ENCODE measurements at places on chromosomes 2 and 18.

- DNase-seq, result no peak
Measured at GRCh38 chr18:1103537-1103936, 198.9 kb downstream of the ADCYAP1 start.

GRCh38 chr2:225574582-225575138 lies 175.2 kb downstream of the NYAP2 start:
- DNase-seq, result no peak

GRCh38 chr2:96881349-96882195 lies 11.7 kb upstream of the SEMA4C start:
- no peak for DNase-seq

GRCh38 chr2:187157046-187157445 lies 291.0 kb downstream of the CALCRL start:
- DNase-seq, result no peak

GRCh38 chr18:59382383-59382782 lies 23.3 kb upstream of the LMAN1 start:
- DNase-seq, result no peak

DNA sequence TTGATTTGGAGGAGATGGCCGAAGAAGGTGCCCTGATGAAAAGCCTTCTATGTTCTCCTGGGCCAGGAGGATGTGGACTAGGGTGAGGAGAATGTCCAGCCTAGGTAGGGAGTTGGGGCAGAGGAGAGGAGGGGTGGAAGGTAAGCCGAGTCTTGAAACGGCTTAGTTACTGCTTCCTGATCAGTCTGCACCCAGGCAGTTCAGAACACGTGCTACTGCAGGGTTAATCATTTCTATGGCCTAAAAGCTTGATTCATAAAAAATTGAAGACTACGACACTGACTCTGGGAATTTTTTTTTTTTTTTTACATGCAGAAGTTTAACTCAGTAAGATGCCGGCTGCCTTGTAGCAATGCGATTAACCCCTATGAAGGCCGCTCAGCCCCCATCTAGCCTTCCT lies 125.3 kb downstream of the TMEM163 start:
- DNase-seq, result no peak

DNA sequence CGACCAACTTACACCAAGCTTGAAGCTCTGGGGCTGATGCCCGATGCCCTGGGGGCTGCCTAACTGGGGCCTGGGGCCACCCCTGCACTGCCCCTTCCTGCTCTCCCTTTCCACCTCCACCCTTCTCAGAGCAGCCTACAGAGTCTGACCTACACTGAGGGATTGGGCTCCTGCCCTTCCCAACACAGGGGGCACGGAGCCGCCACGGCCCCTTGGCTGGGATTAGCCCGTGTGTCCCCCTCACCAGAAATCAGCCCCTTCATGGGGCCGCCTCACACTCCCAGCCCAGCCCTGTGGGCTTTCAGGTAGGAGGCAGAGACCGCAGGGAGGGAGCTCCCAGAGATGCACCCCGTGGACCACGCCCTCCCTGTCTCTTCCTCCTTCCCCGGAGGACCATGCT lies 198.0 kb downstream of the EIPR1 start:
- DNase-seq, result no peak

GRCh38 chr2:146666340-146666739 lies 1178.5 kb upstream of the ACVR2A start:
- no peak for DNase-seq

- no peak for DNase-seq
Measured at GRCh38 chr2:172655838-172656573, 79.6 kb upstream of the RAPGEF4 start.

DNA sequence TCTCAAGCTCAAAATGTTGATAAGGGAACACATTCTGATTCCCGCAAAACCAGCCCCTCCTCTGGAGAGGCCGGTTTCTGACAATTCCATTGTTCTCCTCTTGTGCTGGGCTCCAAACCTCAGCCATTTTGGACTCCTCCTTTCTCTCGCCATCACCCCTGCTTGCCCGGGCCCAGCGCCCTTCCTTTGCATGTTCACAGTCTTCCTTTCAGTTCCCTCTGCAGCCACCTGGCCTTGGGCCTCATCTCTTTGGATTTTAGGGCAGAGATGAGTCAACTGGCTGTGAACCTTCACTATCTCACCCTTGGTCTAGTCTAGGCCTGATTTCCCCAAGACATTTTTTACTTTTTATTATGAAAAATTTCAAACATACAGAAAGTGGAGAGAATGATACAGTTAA lies 155.9 kb upstream of the MAP3K20 start:
- DNase-seq, result no peak

GRCh38 chr2:197675246-197675645 lies at the start of gene RFTN2:
Gene RFTN2 (minus strand): TSS chr2:197675587. CDS start chr2:197675458, 129 bp downstream.
- DNase-seq, result no peak

DNA sequence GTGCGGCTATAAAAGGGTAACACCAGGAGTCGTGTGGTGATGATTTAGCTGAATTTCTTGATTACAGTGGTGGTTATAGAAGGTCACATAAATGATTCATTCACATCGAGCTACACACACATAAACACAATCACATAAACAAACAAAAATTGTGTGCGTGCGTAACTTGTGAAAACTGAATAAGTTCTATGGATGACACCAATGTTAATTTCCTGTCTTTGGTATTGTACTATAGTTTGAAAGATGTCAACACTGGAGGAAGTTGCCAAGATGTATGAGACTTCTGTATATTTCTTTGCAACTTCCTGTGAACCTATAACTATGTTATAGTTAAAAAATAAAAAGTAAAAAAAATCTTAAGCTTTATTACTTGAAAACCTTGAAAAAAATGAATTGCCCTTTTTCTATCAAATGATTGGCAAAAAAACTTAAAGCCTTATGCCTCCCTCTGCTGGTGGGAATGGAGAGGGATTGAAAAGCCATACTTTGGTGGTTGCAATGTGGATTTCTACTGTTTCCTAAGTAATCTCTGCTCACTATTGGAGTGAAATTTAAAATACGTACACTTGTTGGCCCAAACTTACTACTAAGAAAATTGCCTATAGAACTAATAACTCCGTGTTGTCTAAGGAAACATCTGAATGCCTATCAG lies 227.7 kb downstream of the RPIA start:
- DNase-seq, result no peak

- DNase-seq, result no peak
Measured at GRCh38 chr2:66762761-66763160, 327.8 kb downstream of the MEIS1 start.

Data from activated CD8-positive, alpha-beta memory T cell treated with anti-CD3 and anti-CD28 coated beads for 4 hours (primary cell).